ENCODE measurements at places on chromosomes 12 and 14. TPM values are rescaled to one million over a fixed set of nuclear protein-coding genes. Genes with fewer than 3 reads are reported as not detected.

The LRIG3 gene
- total RNA-seq, result 10.8 TPM

DNA sequence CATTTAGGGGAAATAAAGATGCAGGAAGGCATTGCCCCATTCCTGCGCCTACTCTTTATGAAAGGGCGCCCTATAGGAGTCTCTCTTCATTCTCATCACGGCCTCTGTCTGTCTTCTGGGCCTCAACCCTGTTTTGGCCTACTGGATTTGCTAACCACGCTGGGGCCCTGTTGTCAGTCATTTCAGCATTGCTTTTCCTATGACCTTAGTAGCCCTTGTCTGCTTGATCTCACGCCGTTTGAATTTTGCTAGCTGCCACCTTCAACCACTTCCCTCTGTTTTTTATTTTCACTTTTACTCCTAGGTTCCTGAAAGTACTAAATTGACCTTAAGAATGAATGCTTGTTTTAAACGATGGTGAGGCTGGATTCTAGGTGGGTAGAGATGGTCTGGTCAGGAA, 139.0 kb downstream of the SYNE2 start:
- no peaks in the 10 kb centered on the region for H3K4me1 ChIP-seq
- H3K27me3 ChIP-seq, result no peaks in the 10 kb centered on the region
- no peak overlapping the region for H3K27ac ChIP-seq
- no peaks in the 10 kb centered on the region for H3K36me3 ChIP-seq

- DNase-seq, result no peak
- H3K4me3 ChIP-seq, result no peak overlapping the region
- H3K4me1 ChIP-seq, result no peaks in the 10 kb centered on the region
- H3K27ac ChIP-seq, result no peak overlapping the region
Observed at GRCh38 chr12:39161465-39162085, 256.2 kb upstream of the CPNE8 start.

DNA sequence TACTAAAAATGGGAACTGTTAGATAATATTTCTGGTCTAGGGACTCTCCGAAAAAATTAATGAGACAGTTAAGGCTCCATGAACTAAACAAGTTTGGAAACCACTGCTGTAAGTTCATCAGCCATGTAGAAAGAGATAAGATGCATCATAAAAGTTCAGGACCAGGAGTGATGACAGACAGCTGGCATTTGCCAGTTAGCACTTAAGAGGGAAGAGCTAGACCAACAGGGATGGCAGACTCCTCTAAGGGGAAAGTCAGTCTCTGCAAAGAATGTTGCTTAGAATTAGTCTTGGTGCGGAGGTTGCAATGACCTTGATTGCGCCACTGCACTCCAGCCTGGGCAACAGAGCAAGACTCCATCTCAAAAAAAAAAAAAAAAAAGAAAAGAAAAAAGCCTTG, 129.4 kb downstream of the SYNE2 start:
- H3K4me1 ChIP-seq, result no peaks in the 10 kb centered on the region
- H3K36me3 ChIP-seq, result no peaks in the 10 kb centered on the region
- no peak overlapping the region for H3K4me3 ChIP-seq
- H3K27me3 ChIP-seq, result no peaks in the 10 kb centered on the region

GRCh38 chr12:115799610-115800009, 477.9 kb downstream of the MED13L start:
- no peaks in the 10 kb centered on the region for H3K36me3 ChIP-seq
- H3K4me1 ChIP-seq, result no peaks in the 10 kb centered on the region
- DNase-seq, result no peak

GRCh38 chr12:67649261-67649569, 670 bp downstream of the DYRK2 start:
- H3K27ac ChIP-seq, result peak overlapping the region; percentile 8
- no peaks in the 10 kb centered on the region for H3K27me3 ChIP-seq
- DNase-seq, result no peak
- H3K36me3 ChIP-seq, result no peaks in the 10 kb centered on the region
- H3K4me1 ChIP-seq, result peaks cover 22% of the 10 kb centered on the region

The TPPP2 gene
- total RNA-seq, result not detected
